ENCODE measurements at places on chromosomes 5 and 9.

DNA sequence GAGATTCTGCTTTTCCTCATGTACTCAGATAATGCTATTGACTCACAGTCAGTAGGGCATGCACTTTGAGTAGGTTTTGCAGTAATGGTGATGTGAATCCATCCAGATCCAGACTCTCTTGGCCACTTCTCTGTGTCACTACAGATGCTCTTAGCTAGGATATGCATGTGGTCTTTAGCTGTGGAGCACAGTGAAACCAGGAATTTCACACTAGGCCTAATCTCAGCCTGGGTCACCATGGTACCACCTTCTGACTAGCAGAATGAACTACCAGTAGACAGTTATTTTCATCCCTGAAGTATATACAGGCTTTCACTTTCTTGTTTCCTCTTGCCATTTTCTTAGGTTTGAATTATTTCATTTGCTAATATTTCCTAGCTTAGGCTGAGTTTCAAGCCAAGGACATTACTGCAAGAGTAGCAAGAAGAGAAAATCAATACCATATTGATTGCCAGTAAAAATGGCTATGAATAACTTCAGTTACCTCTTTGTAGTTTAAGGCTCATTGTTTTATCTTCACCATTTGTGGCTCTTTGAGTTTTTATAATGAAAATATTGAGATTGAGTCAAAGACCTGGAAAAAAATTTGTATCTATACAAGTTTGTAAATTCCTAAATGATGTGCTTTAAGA, 28.4 kb upstream of the CSNK1G3 start:
- no peak for DNase-seq

DNA sequence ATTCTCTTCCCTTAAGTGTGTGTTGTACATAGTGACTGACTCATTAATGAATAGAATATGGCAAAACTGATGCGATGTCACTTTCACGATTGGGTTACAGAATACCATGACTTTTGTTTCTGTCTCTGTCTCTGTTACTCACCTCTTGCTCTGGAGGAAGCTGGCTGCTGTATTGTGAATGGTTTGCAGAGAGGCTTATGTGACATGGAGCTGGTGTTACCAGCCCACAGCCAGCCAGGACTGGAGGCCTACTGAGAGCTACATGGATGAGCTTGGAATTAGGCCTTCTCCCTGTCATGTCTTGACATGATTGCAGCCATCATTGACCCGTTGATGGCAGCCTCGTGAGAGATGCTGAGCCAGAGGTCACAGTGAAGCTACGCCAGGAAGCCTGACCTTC, 161.9 kb downstream of the TAF11L14 start:
- DNase-seq = no peak

DNA sequence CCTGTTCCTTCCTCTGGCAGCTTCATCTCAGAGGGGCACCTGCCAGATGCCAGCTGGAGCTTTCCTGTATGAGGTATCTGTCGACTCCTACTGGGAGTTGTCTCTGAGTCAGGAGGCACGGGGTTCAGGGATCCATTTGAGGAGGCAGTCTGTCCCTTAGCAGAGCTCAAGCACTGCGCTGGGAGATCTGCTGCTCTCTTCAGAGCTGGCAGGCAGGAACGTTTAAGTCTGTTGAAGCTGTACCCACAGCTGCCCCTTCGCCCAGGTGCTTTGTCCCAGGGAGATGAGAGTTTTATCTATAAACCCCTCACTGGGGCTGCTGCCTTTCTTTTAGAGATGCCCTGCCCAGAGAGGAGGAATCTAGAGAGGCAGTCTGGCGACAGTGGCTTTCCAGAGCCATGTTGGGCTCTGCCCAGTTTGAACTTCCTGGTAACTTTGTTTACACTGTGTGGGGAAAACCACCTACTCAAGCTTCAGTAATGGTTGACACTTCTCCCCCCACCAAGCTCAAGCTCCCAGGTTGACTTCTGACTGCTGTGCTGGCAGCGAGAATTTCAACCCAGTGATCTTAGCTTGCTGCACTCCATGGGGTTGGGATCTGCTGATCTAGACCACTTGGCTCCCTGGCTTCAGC, 11.8 kb upstream of the ITGA2 start:
- DNase-seq = no peak

- DNase-seq = no peak
Observed at GRCh38 chr5:10617103-10617502, 53.2 kb downstream of the ANKRD33B start.

- no peak for DNase-seq
Observed at GRCh38 chr9:127269449-127269848, 4.9 kb downstream of the GARNL3 start.

DNA sequence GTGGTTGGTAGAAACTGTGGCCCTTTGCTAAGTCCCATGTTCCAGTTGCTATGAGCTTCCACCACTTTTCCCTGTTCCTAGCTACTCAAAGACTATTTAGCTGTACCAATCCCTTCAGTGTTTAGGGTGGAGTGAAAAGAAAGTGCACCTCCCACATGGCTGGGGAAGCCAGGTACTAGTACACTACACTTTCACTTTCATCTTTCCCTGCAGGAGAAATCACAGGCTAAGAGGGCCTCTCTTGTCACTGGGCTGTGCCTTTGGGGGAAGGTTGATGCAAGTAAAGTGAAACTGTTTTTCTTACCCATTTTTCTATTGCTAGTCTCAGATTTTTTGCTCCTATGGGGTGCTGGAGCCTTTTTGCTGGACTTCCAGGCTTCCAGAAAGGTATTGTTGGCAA, 33.5 kb upstream of the CKS2 start:
- no peak for DNase-seq

DNA sequence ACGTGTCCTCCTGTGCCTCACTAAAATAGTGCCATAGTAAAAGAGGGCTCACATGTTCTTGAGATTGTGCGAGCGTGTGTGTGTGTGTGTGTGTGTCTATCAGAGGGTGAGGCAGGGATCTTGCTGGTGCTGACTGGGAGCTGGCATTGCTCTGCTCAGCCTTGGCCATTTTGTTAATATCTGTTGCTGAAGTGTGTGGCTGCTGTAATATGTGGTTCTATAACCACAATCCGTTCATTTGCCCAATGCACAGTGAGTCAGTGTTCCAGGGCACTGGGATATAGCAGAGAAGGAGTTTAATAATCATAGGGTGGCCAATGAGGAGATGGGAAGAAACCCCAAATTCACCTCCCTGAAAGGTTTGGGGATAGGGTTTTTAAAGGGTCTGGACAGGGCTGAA, 61.3 kb downstream of the RASGRF2 start:
- DNase-seq = no peak
